Renal cortical epithelial cell (primary cell): ENCODE measurements at places on chromosomes 4 and X.
A peak's percentile ranks its signal among the peaks of the same experiment; 100 is the strongest.

DNA sequence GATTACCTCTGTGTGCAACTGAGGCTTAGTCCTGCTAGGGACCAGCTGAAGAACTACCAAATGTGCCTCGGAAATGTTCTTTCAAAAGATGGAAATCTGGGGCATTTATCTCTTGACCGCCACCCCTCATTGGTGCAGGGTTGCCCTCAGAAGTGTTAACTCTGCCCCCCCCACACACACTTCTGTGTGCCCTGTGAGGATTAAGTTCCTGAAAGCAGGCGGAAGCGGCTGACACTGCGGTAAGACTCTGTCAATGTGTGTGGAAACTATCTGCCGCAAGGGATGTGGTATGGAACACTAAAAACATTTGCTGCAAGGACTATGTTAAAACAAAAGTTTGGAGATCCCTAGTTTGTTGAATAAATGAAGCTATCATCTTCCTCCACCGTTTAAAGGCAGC lies 106.9 kb upstream of the NDP start:
- no peak for DNase-seq

DNA sequence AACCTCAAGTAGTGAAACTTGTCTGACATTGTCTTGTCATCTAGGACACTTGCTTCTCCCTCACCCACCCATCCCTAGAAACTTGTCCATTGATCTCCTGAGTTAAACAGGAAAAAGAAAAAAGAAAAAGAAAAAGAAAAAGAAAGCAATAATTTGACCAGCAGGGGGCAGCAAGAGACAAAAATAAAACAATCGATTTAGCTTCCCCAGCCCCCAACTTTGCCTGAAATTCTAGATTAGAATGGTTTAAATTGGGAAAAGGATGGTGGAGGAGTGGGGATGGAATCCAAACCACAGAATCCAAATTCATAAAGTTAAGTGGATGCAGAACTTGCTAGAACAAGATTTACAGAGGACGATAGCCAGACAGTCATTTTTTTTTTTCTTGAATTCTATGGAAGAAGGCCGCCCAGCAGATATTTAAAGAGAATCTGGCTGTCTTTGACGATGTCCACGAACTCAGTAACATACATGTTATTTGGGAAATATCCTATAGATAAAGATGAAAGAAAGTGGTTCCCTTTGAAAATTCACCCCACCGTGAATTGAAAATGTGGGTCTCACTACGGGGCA lies 282.9 kb downstream of the USP46 start:
- DNase-seq: peak; percentile 31

DNA sequence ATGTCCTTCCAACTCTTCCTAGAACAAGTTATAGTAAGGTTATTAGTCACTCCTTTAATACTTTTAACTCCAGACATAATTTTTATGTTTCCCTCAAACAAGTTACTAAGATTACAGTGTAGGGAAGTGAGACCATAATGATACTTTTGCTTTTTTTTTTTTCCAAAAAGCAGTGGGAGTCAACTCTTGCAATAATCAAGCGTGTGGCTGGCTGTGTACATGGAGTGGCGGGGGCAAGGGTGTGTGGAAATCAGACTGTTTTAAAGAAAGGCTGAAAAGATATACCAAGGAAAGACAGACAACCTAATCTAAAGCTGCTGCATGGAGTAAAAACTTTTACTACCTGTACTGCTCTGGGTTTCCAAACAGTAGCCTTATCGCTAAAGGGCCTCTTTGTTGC lies 4.1 kb downstream of the NOA1 start:
- DNase-seq: no peak

GRCh38 chr4:150089732-150090131 lies 11.5 kb downstream of the DCLK2 start:
- no peak for DNase-seq
